Activated naive CD8-positive, alpha-beta T cell treated with anti-CD3 and anti-CD28 coated beads, Interleukin-2, amount 50 U/mL, for 24 hours (primary cell): ENCODE measurements at places on chromosomes 13 and 19.
A peak's percentile ranks its signal among the peaks of the same experiment; 100 is the strongest.

DNA sequence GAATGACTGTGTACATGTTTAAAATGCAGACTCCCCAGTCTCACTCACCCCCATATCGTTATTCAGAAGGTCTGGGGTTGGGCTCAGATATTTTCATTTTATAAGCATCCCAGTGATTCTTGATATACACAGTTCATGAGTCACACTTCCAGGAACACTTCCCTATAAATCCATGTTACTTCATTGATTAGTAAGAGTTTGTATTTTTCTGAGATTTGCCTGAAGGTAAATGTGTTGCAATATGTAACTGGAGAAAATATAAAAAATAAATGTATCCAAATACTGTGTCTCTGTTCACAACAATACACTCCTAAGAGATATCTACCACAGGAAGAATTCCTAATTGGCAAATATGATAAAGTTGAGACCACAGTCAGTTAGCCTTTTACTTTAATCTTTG lies 6.6 kb upstream of the PDX1 start:
- DNase-seq, result no peak

GRCh38 chr19:55777528-55777927 lies 8.6 kb downstream of the RFPL4AL1 start:
- peak; percentile 11 for DNase-seq

DNA sequence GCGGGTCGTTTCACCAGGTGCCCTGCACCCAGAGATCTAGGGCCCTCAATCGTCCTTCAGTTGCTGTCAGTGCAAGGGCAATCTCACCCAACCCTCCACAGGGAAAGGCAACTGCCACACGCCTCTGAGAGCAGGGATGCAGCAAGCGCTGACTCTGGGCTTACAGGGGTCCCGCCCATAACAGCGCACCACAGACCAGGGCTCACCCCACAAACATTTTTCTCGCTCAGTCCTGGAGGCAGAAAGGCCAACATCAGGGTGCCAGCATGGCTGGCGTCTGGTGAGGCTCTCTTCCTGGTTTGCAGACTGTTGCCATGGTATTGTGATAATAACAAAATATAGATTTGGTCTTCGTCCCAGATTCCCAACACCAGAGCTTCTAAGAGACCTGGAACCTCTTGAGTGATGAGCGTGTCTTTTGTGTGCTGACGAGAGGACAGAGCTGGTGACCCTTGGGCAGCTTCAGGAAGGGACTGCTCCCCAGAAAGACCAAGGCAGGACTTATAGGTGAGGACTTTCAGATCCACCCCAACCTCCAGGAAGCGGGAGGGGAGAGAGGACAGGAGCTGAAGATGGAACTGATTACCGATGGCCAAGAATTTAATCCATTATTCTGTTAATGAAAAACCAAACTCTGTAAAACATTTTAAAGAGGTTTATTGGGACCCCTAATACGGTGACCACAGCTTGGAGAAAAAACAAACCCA lies 51.3 kb downstream of the C13orf46 start:
- DNase-seq, result no peak

DNA sequence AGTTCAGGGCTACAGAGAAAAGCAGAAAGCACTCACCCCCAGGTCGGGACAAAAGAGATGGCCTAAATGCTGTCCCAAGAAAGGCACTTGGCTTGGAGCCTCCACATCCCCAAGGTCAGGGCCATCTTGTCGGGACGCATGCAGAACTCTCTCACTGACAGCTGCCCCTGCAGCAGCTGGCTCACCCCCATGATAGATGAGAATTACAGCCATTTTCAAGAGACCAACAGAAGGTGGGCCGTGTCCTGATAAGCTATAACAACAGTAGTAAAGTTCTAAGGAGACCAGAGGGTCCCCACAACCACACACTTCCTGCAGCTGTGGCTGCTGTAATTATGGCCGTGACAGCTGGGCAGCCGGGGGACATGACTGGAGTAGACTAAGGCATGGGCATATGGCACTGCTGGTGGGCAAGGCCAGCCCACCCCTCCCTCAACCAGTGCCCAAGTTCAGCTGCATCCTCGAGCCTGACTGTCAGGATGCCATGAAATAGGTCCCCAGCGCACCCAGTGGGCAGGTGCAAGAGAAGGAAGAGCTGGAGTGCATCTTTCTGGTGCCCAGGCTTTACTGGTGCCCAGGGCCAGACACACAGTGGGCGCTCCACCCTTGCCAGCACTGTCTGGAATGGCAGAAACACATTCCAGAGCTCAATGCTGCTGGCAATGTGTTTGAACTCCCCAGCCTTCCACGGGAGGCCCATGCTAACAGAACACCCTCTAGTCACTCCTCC lies 436.7 kb upstream of the ZNF507 start:
- DNase-seq, result no peak

DNA sequence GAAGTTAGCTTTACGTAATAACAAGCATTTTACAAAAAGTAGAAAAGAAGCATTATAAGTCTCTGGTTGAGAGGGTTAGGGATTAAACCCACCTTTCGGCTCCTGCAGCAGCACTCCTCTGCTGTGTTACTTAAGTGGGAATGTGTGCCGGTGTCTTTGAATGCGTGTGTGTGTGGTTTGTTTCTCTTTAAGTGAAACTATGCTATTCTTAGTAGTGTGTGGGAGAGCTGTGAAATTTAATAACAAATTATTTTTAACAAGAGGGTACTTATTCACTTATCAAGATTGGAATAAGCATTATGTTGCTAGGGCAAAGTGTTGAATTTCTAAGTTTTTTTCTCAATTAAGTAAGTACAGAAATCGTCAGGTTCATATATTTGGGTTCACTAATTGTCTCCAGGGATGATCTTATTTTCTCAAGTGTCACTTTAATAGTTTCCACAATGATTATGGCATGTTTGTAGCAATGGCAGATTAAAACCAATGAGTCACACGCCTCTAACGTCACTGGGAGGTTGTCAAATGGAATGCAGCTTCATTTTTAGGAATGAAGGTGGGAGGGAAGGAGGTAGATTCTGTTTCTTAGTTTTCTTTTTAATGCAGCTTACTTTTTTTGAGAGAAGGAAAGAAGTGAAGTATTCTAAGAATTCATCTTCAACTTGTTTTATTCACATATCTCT lies 151.3 kb downstream of the LMO7 start:
- no peak for DNase-seq

DNA sequence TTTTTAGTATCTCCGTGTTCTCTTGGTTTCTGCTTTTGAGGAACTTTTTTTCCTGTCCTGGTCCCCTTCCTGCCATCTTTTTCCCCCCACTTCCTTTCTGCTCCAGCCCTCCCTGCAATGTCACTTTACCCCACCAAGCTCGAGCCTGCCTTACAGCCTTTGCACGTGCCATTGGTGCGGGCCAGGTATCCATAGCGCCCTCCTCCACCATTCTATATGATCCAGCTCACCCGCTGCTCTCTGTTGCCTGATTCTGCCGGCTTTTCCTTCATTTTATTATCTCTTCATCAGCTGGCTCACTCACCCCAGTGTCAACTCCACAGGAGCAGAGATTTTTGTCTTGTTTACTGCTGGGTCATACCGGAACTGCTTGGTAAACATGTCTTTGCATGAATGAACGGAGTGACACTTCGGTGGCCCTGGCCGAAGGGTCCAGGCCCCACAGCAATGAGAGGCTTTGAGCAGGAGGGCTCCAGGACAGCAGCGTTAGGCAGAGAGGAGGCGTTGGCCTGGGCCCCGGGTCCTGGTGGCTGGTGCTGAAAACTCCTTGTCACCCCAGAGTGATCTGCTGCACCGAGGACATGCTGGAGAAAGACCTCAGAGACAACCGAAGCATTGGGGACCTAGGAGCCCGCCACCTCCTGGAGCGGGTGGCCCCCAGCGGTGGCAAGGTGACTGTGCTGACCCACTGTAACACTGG lies 1.2 kb downstream of the MRI1 start:
- DNase-seq, result no peak

- no peak for DNase-seq
These were observed 3.6 kb upstream of the PLIN4 start for GRCh38 chr19:4521888-4522242.

DNA sequence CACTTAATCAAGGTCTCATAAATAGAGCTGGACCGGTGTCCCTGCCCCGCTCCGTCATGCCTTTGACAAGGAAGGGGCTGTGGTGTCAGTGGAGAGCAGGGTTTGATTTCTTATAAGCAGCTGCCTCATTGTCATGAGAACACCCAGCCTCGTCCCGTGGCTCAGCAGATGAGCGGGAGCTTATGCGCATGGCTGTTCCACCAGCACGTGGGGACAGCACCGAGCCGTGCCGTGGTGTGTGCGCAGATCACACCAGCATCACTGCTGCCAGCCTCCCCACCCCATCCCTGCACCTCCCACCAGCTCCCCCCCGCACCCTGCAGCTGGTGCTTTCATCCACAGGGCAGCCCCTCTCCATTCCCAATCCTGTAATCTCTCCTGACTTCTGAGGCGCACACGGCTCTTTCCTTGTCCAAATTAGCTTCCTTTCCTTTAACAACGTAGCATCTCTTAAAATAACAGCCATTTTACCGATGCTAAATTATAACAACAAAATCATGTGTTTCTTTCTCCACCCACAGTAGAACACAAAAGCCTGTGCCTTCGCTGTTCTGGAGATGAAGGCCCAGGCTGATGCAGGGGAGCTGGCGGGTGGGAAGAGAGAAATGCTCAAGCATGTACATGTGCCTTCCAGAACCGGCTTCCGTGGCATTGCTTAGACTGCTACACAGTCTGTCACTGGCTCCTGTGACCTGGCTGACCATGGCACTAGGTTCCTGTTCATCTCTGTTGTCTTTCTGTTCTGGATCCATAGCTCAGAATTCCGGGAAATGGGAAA lies 96.8 kb downstream of the RAB20 start:
- DNase-seq, result no peak

- DNase-seq, result no peak
These were observed 262.1 kb downstream of the B3GLCT start for GRCh38 chr13:31461923-31462322.

- DNase-seq, result peak; percentile 91
These were observed at the start of gene SARS2 for GRCh38 chr19:38929929-38930775. SARS2 (minus strand) TSS chr19:38930763; CDS start chr19:38930736, 27 bp downstream.

GRCh38 chr19:33366127-33366526 lies 7.4 kb upstream of the CEBPG start:
- no peak for DNase-seq

DNA sequence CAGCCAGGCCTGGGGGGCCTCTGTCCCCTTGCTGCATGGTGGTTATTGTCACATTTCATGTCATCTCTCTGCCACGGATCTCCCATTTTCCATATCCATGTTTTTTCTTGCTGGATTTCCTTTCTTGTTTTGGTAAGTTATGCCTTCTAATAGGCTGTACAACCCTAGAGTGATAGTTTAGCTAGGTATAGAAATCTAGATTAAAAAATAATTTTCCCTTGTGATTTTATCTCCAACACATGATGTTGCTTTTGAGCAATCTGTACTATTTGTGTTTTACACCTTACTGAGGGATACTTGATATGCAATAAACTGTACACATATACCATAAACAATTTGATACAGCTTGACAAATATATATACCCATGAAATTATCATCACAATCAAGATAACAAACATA lies 17.0 kb downstream of the SOX1 start:
- DNase-seq, result no peak

DNA sequence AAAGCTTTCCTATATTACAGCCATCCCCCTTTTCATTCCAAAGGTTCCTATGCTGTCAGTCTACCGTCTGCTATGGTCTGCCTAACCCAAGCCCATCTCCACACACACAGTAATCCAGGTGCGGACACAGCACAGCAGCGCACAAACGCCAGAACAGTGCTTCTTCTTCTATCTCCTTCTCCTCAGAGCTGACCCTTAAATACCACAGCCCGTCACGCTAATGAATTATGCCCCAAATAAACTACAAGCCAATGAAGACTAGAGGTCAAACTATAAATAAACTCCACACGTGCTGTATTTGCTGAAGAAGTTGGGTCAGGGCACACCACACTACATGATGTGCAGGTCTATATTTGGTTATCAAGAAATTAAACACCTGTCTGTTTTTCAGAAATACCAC lies 71.8 kb downstream of the TBC1D4 start:
- no peak for DNase-seq
